Lower lobe of right lung (tissue), 2 donors: ENCODE measurements at places on chromosomes 11 and 22.

- DNase-seq = peak; percentile 43
Measured at GRCh38 chr11:77171885-77172665, 44.0 kb downstream of the MYO7A start.

DNA sequence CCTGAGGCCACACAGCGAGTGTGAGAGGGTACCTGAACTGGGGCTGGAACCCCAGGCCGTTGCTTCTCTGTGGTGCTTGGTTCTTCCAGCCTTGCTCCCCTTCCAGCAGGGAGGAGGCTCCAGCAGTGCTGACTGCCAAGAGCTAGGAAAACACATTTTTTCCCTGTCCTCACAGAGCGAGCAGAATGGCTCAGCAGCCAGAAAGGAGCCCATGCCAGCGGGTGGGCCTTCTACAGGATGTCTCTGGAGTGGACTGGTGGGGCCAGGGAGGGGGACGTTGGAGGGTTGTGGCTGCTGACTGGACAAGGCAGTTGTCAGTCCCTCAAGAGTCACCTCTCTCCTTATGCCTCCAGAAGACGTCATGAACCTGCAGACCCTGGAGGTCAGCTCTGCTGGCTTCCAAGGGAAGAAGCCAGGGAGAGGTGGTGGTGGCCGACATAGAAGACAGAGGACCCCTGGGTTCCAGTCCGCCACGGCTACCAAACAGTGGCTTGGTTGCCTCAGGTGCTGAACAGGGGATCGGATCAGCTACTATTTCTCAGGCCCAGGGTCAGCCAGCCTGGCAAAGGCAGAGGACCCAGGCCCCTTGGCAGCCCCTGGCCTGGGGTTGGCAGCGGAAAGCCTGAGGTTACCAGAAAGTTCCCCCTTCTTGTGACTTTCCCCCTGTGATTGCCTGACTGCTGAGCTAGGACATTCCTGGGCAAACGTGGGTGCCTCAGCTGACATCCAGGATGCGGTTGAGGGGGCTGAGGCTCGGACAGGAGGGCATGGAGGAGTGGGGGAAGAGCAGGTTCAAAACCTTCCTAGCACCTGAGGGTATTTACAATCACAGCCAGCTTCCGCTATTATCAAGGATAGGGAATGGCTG, 3.7 kb downstream of the MAFF start:
- peak; percentile 62 for DNase-seq

- no peak for DNase-seq
Measured at GRCh38 chr11:130829920-130830511, 86.3 kb downstream of the SNX19 start.

DNA sequence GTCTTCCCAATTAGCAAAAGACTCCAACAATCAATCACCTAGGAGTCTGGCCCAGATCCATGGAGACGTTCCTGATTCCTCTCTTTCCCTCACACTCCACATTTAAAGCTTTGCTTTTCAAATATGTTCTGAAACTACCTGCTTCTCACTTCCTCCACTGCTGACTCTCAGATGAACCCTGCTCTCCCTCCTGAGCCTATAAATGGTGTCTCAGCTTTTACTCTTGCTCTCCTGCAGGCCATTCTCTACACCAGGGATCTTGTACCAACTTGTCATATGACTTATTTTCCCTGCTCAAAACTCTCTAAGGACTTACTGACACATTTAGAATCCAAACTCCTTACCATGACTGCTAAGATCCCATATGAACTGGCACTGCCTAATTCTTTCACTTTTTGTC, 138.4 kb upstream of the DDI1 start:
- no peak for DNase-seq

- DNase-seq = no peak
Measured at GRCh38 chr11:91860661-91861060, 364.0 kb upstream of the FAT3 start.

DNA sequence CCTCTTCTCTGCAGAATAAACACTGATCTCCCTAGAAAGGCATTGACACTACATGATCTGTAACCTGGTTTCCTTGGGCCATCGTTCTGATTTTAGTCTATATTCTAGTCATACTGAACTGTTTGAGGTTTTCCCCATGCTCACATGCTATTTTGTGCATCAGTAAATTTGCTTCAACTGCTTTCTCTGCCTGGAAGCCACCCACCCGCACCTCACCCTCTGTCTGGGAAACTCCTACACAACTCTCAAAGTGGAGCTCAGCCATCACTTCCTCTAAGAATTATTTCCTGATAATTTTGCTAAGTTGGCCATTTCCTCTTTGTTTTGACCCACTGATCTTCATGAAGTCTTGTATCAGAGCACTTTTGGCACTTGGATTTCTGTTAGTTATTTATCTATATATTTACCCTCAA, 36.1 kb downstream of the MMP20 start:
- no peak for DNase-seq

GRCh38 chr11:32331792-32332191, 103.5 kb downstream of the WT1 start:
- no peak for DNase-seq

DNA sequence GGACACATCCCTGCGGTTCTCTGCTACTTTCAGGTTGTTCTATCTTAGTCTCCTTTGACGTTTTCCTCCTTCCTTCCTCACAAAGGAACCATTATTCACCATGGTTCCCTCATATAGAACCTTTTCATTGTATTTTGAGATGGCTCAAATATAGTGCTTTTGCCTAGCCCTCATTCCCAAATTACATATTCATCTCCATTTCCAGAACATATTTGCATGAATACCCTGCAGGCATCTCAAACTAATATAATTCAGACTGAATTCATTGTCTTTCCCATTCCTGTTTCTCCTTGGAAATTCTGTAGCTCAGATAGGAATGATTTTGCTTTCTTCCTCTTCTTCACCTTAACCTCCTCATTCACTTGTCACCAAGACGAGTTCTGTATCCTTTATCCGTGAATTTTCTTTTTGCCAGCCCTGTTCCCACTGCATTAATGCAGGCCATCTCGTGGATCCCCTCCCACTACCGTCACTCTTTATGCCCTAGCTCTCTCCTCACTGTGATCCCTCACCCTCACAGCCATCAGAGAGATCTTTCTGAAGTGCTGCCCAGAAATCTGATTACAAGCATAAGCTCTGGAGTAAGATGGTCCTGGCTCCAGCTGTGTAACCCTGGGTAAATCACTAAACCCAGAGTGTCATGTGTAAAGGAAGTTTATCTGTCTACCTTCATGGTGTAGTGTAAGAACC, 23.3 kb downstream of the PIWIL4 start:
- DNase-seq = no peak

DNA sequence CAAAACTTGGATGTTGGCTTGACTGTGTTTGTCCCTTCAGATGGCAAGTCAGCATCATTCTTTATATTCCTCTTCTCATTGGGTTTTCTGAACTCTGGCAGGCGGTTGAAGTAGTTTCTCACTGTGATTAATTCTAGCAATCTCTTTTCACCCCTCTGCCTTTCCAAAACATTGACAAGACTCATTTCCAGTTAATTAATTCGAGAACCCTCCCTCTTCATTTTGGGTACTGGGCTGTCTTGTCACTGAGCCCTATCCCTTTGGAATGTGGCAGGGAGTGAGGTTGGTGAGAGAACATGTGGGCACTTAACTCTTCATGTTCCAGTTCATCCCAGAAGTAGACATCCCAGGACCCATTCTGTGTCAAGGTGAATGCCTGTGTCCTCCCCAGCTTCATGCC, 133.0 kb downstream of the WNT7B start:
- no peak for DNase-seq

DNA sequence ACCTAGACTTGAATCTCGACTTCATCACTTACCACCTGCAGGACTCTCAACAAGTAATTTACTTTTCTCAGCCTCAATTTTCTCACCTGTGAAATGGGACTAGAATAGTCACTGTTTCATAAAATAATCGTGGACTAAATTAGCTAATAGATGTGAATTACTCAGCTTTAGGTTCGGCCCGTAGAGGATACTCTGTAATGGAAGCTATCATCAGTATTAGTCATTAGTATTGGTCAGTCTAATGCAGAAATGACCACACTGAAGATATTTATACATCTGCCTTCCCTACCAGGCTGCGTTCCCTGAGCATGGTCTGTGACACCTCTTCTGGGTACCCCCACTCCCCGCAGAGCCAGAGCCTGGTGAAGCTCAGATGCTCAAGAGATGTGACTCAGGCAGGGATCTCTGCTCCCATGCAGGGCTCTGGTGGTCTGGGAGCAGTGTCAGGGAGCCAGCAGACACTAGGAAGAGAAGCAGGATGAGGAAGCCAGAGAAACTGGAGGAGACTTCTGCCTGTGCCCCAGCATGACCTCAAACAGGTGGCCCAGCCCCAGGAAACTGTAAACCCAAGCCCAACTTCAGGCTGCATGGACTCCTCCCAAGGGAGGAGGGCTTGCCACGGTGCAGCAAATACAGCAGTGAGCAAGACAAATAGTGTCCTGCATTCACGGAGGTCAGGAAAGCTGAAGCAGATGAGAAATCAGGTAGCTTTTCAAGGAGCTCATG, 88.0 kb upstream of the E2F8 start:
- DNase-seq = no peak

DNA sequence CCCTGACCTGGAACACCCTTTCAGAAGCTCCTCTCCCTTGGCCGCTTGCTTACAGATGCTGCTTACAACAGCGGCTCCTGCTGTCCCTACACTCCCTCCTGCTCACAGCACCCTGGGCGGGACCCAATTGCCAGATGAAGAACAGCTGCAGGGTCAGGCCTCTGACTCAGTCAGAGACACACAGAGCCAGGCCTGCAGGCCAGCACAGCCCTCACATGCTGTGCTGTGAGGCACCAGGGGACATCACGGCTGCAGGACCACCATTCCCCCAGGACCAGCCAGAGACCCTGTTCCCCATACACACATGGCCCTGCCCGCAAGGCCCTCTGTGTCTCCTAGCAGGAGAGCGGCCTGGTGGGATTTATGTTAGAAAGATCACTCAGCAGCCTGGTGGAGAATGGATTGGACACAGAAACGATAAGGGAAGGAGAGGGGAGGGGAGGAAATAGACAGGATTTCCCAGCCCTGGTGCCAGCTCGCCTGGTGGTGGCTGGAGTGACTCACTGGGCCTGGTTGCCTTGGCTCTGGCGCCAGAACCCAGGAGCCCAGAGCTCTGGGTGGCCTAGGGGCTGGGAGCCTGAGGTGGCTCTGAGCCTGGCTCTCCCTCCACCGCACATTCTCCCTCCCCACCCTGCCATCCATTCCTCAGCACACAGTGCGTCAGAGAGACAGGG, 6.7 kb downstream of the CAPN5 start:
- peak; percentile 60 for DNase-seq

- DNase-seq = no peak
Measured at GRCh38 chr11:69230856-69231425, 63.0 kb upstream of the MYEOV start.

- DNase-seq = no peak
Measured at GRCh38 chr22:43881091-43882061, 10.4 kb downstream of the PNPLA5 start.

GRCh38 chr22:47337161-47337621, 574.7 kb downstream of the TBC1D22A start:
- no peak for DNase-seq

DNA sequence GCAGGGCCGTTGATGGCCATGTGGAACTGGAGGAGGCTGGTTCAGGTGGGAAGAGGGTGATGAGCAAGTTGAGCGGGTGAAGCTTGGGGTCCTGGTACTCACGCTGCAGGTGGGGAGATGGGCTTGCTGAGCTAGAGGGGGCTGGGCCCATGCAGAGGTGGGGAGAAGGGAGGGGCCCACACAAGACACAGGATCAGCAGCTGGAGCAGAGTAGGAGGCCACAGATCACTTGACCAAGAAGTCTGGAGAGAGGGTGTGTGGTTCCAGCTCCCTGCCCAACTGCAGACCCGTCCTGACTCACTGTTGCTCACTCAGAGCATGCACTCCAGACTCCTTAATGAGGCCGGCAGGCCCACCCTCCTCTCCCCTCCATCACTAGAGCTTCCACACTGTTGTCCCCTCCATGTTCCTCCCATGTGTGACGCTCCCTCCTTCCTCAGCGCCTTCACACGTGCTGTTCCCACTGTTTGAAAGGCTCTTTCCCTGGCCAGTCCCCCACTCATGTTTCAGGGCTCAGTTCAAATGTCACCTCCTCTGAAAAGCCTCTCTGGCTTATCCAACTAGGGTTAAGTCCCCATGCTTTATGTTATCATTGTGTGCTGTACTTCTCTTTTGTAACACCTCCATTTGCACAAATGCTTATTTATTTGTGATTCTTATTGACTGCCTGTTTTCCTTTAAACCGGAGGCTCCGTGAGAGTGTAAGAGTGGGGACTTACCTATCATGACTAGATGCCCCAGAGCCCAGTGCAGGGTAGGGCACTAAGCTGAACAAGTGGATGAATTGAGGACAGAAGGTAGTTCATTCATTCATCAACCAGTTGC, 2.3 kb downstream of the CCDC86 start:
- DNase-seq = no peak

GRCh38 chr22:41479671-41480396, 10.9 kb downstream of the ACO2 start:
- DNase-seq = no peak

GRCh38 chr22:20810645-20811044, 36.7 kb downstream of the SERPIND1 start:
- no peak for DNase-seq

DNA sequence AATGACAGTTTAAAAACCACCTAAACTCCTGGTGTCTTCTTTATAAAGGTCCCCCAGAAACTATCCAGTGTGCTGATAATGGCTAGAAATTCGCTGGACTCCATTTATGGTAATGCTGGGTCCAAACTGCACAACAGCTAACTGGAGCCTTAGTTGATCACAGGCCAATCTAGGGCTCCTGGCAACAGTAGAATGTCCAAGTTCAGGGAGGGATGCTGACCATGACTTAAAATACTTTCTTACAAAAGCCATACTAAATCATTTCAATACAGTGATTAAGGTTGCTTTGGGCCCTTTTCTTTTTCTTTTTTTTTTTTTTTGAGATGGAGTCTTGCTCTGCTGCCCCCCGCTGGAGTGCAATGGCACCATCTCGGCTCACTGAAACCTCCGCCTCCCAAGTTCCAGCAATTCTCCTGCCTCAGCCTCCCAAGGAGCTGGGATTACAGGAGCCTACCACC, 14.5 kb upstream of the GAB2 start:
- DNase-seq = no peak
